Adrenal gland (tissue), 19 donors: ENCODE measurements at places on chromosomes 6 and 20.

GRCh38 chr6:19880066-19880465 lies 42.9 kb downstream of the ID4 start:
- DNase-seq, result no peak

DNA sequence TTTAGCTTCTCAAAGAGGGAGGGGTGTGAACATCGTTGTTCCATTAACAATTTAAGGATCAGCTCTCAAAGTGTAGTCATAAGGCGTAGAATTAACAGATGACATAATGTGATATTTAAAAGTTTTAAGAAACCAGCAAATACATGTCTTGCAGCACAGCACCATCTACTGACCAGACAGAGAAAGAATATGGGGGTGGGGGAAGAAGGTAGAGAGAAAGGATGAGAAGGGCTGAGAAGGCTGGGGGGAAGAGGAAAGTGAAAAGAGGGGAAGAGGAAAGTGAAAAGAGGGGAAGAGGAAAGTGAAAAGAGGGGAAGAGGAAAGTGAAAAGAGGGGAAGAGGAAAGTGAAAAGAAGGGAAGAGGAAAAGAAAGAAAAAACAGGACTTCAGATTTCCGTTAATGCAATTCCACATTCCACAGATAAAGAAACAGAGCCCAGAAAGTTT lies 80.9 kb downstream of the HAO1 start:
- peak; percentile 15 for DNase-seq

- DNase-seq, result no peak
These were observed 63.6 kb upstream of the CD93 start for GRCh38 chr20:23149623-23150279.

DNA sequence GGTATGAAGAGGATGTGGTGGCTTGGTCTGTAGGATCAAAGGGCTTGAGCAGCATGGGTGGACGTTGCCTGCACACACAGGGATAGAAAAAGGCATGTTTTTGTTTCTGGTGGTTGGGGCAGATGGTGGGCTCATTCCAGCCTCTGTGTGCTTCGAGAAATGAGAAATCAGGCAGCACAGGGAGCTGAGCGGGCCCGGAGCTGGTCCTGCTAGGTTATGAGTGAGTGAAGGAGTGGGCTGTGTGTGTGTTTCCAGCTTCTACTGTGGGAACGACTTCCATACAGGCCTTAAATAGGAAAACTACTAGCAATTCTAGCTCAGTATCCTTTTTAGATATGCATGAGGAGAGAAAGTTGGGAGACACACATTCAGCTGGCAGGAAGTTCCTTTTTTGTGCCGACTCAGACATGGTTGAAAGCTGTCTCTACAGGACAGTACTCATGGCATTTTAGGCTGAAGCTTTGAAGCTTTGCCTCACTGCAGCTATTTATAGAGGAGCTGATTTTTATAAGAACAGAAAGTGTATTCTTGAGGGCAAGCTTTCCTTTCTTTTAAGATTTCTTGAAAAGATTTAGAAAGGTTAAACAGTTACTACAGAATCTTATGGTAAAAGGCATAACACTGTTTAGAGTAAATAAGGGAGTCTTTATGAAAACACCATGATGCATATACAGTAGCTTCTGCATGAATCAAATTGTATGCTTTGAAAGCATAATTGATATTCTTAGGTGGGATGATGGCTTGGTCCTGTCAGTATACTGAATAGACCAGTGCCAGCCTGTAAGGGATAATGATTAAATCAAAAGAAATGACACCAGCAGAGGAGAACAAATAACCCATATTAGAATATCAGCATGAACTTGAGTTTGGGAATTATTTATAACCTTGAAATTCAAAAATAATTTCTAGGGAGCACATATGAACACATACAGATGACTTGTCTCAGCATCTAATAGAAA lies 104.0 kb upstream of the MAN1A1 start:
- DNase-seq, result no peak

GRCh38 chr6:82370788-82371187 lies 7.2 kb downstream of the TPBG start:
- no peak for DNase-seq

GRCh38 chr20:38108438-38108985 lies 56.6 kb downstream of the TGM2 start:
- peak; percentile 73 for DNase-seq

GRCh38 chr6:37705239-37706051 lies 7.8 kb upstream of the MDGA1 start:
- peak; percentile 87 for DNase-seq

DNA sequence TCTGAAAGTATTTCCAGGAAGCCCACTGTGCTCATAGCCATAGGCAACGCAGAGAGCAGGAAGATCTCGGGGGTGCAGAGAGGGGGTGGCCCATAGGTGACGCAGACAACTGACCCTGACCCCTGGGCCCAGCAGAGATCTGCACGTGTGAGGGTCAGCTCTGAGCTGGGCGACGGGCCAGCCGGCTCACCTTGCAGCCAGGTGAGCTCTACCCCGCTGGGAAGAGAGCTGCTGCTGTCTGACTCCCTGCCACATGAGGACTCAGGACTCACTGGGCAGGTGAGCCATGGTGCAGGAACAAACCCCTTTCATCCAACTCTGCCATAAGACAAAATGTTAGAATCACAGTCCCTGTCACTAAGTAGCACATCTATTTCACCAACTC lies 19.6 kb downstream of the ZBTB46 start:
- DNase-seq, result no peak

DNA sequence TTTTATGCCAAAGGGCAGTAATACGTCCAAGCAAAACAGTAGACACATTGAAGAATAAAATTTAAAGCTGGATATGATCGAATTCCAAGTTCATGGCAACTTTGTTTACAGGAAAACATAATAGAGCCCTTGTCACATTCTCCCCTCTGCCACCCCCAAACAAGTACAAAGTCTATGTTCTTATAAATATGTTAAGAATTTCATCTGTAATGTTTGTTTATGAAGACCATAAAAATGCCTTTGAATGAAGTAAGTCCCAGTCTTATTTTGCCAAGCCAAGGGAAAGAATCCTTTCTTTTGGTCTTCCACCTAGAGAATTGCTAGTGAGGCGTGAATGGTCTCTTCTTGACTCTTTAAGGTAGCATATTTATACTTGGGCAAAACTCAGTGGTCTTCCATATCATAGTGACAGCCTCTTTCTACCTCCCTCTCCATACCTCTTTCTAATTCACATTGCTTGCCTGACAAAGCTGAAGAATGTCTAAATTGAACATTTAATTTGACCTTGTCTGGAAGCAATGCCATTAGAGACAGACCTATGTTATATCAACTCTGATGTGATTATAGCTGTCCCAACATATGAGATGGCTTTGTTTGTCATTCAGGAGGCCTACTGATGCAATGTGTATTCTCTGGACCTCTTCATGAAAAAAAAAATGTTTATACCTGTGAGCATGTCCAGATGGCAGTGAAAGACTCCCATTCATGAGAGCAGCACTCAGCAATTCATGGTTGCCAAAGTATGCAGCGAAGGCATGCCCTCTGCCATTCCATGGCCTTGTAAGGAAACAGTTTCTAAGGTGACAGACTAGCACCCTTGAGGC lies 70.6 kb upstream of the CCN2 start:
- DNase-seq, result no peak

DNA sequence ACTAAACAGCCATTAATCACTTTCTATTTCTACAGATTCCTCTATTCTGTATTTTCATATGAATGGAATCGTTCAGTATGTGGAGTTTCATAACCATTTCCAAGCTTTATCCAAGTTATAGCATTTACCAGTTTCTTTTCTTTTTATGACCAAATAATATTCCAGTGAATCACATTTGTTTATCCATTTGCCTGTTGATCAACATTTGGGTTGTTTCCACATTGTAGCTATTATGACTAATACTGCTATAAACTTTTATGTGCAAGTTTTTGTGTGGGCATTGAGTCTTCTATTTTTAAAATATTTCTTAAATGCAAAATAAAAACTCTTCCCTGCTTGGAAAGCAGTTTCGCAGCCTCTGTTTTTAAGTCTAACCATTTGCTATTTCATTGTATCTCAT lies 336.4 kb upstream of the OPRM1 start:
- DNase-seq, result no peak

GRCh38 chr6:41167173-41167963 lies 4.5 kb upstream of the TREM2 start:
- no peak for DNase-seq

GRCh38 chr6:39665861-39666260 lies 59.3 kb downstream of the KIF6 start:
- DNase-seq, result no peak

DNA sequence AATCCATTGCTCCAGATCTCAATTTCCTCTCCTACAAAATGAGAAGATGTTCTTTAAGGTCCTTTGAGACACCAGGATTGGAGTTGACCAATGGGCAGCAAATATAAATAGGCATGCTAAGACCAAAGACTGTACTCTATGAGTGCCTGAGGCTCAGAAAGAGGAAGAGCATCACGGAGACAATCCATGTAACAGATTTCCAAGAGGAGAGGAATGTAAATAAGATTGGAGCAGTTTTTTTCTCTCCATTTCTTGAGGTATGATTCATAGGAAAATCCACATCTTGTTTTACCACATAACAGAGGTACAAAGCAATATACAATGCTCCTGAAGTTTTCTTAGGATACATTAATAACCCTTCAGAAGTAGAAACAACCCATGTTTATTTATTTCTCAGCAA lies 109.8 kb downstream of the UBE3D start:
- no peak for DNase-seq

DNA sequence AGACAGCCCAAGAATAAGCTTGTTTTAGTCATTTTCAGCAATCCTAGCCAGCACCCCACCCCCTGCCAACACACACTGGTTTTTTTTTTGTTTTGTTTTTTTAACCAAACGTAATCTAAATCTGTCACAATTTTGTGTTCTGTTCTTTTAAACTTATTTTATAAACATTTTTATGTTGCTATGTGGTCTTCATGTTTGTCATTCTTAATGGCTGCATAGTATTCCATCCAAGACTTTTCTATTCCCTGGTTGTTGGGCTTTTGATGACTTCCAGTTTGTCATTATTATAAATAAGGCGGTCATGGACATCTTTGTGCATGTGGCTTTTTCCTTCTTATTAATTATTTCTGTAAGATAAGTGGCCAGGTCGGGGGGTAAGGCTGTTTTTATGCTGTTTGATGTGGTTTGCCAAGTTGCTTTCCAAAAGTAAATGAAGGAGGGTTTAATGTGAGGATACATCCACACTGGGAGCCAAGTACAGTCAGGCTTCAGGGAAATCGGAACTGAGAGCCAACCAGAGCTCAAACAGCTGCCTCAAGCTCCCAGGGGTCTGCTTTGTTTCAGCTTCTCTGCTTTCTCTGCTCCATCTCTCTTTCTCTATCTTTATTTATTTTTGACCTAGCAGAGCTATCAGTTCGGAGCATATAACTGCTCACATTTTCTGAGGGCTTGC lies 125.8 kb downstream of the VEGFA start:
- DNase-seq, result no peak

GRCh38 chr6:122780114-122780513 lies 598 bp downstream of the FABP7 start:
- no peak for DNase-seq

GRCh38 chr6:107237992-107238660 lies 122.8 kb upstream of the BEND3 start:
- DNase-seq, result peak; percentile 32

DNA sequence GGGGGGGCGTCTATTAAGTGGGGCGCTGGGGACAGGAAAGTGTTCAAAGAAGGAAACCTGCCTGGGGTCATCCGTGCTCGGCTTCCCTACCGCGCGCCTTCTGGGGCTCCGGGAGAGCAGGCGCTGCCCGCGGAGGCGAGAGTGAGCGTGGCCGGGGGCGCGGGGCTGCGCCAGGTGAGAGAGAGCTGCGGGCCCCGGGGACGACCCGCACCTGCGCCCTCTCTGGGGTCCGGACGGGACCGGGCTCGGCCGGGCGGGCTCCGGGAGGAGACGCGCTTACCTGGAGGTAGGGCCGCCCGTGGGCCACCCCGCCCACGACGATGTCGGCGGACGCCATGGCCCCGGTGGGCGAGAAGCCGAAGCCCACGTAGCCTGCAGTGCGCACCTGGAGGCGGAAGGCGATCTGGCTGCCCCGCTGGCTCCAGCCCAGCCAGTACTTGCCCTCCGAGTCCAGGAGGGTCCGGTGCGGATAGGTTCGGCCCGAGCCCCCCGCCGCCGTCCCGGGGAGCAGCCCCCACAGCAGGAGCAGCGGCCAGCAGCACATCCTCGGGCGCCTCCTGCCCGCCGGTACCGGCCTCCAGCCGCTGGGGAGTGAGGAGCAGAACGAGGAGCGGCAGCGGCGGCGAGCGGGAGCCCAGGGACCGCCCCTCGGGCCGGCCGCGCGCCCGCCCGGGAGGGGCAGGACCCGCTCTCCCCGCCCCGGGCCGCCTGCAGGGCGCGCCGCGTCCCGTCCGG lies at the start of gene MOXD1:
TSS of gene MOXD1 (minus strand) at position 593 of the 735 bp plus-strand sequence. CDS start at position 544, 49 bp downstream.
- peak; percentile 64 for DNase-seq

GRCh38 chr6:147534116-147534860 lies 25.8 kb downstream of the SAMD5 start:
- no peak for DNase-seq

DNA sequence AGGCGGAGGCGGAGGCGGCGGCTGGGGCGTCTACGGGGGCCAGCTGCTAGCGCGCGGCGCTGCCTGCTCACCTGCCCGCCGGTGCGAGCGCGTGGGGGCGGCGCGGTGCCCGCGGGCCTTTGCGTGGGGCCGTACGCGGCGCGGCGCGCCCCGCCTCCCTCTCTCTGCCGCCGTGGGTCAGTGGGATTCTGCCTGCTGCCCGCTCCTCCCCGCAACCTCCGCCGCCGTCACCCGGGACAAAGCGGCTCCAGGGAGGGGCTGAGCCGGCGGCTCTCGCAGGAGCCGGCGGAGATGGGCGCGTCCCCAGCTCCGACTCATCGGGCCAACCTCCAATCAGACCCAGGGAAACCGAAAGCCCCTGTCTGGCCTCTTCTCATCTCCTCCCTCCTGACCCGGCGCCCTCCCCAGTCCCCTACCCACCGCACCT lies at the start of gene RCAN2:
TSS of gene RCAN2 (minus strand) at position 249 of the 427 bp plus-strand sequence.
- peak; percentile 80 for DNase-seq

- DNase-seq, result no peak
These were observed 290.1 kb upstream of the PRDM1 start for GRCh38 chr6:105795913-105796517.

DNA sequence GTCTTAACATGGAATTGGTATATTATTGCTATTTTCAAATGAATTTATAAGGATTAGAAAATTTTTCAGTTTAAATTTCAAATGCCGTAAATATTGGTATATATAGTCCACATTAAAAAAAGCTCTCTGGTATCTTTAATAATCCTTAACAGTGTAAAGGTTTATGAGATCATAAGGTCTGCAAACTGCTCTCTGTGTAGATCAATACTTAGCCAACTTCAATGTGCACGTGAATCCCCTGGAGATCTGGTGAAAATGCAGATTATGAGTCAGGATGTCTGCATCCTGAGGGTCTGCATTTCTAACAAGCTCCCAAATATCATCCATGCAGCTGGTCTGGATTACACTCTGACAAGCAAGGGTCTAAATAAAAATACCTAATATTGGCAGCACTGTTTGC lies 43.5 kb downstream of the LAMA4 start:
- no peak for DNase-seq
